ENCODE measurements at places on chromosomes 2 and 18. TPM values are rescaled to one million over a fixed set of nuclear protein-coding genes. Genes with fewer than 3 reads are reported as not detected.

GRCh38 chr2:67642961-67643360 lies 245.8 kb downstream of the ETAA1 start:
- no peak for DNase-seq

- DNase-seq: no peak
Observed at GRCh38 chr2:53630026-53630606, 137.5 kb upstream of the CHAC2 start.

GRCh38 chr2:232997749-232998665 lies 15.0 kb downstream of the NGEF start:
- DNase-seq: no peak

PARD3B gene
- 4.3 TPM for total RNA-seq

DNA sequence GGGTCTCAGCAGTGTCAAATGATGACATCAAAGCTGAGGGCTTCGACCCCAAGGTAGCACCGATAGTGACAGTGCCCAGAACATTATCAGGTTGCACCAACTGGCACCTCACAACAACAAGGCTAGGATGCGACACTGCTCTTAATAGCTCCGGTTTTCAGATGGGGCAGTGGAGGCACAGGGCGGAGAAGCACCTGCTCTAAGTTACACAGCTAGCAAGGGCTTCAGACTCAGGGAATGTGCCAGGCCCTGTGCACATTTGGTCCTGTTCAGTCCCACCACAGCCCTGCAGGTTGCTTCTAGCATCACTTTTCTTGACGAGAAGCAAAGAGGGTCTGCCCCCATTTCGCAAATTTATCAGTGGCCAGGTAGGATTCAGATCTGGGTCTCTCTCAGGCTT lies 74.1 kb downstream of the DGKD start:
- DNase-seq: no peak

DNA sequence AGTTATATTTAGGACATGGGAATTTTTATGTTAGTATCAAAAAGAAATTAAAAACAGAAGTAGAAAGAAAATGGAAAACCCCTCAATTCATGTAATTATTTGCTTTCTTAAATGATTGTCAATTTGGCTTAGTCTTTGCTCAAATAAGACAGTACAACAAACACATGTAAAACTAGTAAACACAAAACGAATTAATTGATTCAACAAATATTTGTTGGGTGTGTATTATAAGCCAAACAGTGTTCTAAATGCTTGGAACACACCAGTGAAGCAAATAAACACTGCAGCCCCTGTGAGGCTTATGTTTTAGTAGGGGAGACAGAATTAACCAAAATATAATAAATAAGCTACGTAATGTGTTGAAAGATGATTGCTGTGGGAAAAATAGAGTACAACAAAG lies 234.5 kb upstream of the STON1 start:
- DNase-seq: no peak

DNA sequence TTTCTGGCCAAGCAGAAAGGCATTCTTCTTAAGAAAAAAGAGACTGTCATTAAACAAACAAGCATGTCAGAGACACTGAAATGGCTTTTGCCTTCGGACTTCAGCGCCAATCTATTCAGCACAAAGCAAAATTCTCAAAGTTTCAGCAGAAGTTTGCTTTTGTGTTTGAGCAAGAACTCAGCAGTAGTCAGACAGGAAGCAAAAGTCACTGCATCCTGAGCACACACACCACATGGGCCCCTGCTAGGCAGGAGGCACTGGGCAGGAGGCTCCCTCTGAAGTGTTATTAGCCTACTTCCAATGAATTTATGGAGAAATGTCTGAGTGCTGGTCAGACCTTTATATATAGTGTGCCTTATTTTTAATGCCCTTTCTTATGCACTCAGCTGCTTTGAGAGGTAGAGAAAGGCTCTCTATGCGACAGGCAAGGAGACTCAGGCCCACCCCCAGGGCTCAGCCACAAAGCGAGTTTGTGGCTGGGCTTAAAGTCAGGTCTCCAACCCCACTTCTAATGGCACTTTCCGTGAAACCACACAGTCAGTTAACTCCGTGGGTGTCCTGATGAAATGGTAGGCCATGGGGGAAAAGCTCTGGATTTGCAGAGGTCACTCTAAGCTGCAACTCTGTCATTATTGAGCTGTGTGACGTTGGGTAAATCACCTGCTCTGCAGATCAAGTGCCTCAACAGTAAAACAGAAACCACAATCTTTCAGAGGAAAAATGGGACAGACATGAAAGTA lies 161.0 kb upstream of the TMEM200C start:
- no peak for DNase-seq

DNA sequence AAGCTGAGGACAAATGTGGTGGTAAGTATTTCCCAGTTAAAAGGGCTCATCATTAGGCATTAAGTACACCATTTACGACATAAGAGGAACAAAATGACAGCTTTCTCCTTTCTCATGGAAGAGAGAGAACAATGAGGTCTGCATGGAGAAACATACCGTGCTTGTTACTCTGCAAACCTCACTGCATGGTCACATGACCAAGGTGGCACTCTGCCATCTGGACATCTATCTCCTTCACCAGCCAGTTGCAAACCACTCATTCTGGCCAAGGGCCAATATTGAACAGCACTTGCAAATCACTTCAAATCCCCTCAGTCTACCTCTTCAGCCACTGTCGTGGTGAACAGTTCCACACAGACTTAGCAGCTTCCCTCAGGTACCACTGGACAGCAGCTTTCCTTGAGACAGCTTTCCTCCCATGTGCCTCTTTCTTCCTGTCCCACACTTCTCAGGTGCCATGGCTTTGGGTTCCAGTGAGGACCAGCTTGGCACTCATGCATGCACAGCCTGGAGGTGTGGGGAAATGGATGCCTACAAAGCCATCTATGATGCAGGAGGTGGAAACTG lies 29.5 kb upstream of the DPP4 start:
- no peak for DNase-seq

DNA sequence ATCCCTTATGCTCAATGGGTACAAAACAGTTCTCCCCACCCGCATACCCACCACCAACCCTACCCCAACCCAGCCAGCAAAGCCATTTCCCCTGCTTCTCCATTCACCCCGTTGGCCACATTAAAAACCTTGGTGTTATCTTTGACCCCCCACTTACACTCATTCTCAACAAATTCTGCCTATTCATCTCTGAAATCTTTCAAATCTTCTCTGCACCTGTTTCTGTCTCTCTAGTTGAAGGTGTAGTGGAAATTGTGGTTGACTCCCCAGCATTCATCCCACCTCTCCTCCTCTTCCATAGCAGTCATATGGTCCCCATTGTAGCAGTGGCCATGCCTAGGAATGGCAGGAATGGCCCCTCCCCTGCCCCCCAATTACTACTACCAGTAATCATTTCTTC lies 20.5 kb upstream of the TET3 start:
- no peak for DNase-seq

- no peak for DNase-seq
Observed at GRCh38 chr2:237485304-237485703, 1.7 kb upstream of the MLPH start.

GRCh38 chr18:11976315-11977152 lies 4.8 kb upstream of the IMPA2 start:
- no peak for DNase-seq

IL1R1 gene
- total RNA-seq: 0.46 TPM

GRCh38 chr2:111118981-111119821 lies 1.5 kb upstream of the BCL2L11 start:
- DNase-seq: peak; percentile 48

SLC4A3 gene
- 11.1 TPM for total RNA-seq

HOXD3 gene
- not detected for total RNA-seq

MTCL1 gene
- total RNA-seq: 45.1 TPM

DNA sequence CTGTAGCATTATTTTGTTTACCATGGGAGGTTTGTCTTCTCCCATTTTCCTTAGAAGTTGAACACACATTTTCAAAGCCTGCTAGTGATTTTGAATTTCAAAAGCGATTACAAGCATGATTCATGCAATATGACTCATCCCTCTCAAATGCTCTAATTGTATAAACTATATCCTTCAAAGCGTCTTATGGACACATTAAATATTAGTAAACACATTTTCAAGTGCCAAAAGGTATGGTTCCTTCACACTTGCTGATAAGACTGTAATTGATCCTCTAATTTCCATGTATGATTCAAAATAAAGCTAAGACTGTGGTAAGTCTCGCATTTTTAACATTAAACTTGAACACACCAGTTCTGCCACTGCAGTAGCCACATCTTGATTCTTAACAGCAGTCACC lies 512.9 kb downstream of the LRRTM4 start:
- DNase-seq: no peak
